ENCODE measurements at places on chromosomes 13 and 19.

DNA sequence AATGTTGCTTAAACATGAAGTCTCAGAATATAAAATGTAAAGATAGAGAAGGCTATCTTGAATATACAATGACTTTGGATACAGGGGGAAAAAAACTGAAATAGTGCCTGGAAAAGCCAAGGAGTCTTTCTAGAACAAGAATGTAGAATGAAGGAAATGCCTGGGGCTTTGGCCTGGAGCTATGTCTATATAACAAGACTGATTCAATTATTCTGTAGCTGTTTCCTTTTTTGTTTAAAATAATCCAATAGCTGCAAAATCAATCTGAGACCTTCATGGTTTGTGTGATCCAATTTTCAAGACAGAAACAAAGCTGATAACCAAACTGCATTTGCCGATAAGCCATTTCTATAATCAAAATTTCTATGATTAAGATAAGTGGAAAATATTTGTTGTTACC is 530.9 kb upstream of the NBEA start:
- no peak for DNase-seq

- no peak for DNase-seq
Observed at GRCh38 chr19:36113894-36114720, 568 bp downstream of the POLR2I start.

DNA sequence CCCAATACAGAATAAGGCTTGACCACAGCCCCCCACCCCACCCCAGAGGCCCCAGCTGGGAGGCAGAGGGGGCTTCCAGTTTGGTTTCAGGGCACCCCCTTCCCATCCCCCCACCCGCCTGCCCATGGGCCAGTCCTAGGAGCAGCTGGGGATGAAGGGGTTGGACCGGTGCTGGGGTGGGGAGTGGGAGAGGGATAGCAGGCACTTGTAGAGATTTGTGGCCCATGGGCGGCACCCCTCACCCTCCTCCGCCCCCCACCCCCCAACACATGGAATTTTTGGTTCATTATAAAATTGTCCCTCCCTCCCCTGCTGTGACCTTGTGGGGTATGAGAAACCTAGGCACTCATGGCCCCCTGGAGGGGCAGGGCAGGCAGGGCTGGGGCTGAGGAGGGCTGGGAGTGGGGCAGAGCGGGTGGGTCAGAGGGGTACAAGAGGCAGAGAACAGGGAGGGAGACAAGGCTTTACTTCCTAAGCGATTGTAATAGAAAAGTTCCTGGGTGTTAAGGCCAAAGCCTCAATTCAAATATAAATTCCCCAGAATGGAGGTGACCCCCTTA is 5.3 kb upstream of the GSK3A start:
- no peak for DNase-seq

DNA sequence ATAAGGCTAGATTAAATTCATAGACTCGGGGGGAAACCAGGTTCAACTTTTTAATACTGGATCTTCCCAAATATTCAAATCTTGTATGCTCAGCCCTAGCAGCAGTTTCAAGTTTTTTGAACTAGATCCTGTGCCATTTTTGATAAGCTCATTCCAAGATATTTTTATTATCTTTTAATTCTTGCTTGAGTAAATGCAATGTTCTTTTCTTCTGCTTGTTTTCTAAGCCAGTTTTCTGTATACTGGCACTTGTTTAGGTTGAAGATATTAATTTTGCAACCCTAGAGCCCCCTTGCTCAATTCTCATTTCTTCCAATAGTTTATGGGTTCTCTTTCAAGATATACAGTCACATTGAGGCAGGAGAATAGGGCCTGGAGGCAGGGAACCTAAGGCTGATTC is 13.1 kb upstream of the PNMA8C start:
- DNase-seq, result no peak

DNA sequence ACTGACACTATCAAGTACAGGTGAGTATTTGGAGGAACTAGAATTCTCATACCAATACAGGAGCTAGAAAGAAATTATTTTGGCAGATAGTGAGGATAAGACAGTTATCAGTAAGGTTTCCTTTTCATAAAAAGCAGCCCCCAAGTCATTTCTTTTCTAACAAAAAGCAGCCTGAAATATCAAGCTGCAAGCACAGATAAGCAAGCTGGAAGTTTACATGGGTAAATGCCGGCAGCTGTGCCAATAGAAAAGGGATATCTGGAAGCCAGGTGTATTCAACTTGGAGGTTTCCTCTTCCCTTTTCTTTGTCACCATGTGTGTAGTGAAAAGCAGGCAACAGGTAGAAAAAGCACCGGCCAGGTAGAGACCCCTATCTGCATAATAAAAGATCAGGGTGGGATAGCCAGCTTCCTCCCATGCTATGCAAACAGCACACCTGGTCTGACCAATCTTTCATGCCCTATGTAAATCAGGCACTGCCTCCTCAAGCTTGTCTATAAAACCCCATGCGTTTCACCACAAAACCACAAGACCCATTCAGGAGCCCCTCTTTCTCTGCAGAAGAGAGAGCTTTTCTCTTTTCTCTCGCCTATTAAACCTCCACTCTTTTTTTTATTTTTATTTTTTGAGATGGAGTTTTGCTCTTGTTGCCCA is 22.9 kb downstream of the CYP4F2 start:
- DNase-seq, result no peak

GRCh38 chr13:99463646-99464397 is 37.5 kb upstream of the TM9SF2 start:
- DNase-seq, result no peak

DNA sequence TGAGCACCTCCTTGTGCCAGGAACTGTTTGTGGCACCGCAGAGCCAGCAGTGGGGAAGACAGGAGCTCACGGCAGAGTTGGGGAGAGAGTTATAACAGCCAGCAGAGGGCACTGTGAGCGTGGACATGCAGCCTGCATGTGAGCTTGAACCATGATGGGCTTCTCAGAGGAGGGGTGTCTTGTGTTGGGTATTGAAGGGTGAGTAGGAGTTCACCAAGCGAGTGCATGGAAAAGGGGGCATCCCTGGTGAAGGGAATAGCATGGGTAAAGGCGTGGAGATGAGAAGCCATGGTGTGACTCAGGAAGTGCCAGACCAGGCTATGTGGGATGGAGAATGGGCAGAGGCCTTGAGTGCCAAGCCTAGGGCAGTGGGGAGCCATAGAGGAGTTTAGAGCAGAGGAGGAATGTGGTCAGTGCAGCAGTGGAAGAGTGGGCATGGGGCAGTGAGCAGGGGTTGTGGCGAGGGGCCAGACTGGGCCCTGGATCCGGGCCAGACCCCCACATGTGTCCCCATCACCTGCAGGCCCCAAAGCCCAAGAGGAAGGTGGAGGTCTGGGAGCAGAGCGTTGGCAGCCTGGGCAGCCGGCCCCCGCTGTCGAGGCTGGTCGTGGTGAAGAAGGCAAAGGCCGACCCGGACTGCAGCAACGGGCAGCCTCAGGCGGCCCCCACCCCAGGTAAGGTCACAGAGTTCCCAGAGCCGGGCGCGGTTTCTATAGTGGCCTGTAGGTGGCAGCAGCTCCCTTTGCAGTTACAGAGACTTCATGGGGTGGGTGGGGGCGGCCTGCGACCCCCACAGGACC is 11.8 kb upstream of the SHD start:
- DNase-seq, result peak; percentile 50

GRCh38 chr19:41936416-41936850 is 8.2 kb upstream of the ERFL start:
- DNase-seq, result peak; percentile 80

DNA sequence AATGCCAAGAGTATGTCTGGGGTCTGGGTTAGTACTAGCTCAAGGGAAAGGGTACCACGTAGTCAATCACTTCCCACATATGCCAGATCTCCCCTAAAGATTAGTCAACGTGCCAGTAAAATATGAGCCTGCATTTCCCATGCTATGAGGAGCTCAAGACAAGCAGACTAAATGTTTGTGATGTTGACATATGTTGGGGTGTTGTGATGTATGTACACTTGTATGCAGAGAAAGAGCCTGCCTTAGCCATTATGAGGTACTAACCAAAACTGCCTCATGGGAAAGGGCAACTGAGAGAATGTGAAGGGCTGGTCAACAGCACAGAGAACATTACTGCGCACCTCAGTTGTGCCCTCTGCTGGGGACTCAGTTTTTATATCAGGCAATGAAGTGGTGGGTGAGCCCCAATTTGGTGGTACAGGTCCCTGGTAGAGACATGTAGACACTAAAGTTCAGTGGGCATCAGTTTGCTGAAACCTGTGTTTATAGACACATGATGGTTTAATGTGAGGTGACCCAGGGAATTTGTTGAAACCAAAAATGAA is 287.0 kb downstream of the DCT start:
- DNase-seq, result no peak

GRCh38 chr13:41767801-41768200 is 193.1 kb downstream of the VWA8 start:
- DNase-seq, result no peak

DNA sequence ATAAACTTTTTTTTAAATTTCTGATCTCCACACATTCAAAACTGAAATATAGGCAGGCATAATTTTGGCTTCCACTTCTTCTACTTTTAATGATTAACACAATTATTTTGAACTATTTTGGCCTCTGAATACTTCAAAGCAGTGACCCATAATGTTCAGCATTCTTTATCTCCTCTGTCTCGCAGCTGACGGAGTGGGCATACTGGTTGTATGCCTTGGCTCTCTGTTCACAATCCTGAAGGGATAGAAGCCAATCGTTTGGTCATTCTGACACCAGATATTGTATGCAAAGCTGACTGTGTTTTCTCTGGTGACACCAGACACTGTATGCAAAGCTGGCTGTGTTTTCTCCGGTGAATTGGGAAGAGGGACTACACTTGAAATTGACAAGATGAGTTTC is 833.0 kb downstream of the EFNB2 start:
- no peak for DNase-seq

GRCh38 chr13:48486362-48486761 is 46.5 kb downstream of the RCBTB2 start:
- no peak for DNase-seq

GRCh38 chr13:21637296-21637695 is 33.3 kb upstream of the MICU2 start:
- peak; percentile 33 for DNase-seq

DNA sequence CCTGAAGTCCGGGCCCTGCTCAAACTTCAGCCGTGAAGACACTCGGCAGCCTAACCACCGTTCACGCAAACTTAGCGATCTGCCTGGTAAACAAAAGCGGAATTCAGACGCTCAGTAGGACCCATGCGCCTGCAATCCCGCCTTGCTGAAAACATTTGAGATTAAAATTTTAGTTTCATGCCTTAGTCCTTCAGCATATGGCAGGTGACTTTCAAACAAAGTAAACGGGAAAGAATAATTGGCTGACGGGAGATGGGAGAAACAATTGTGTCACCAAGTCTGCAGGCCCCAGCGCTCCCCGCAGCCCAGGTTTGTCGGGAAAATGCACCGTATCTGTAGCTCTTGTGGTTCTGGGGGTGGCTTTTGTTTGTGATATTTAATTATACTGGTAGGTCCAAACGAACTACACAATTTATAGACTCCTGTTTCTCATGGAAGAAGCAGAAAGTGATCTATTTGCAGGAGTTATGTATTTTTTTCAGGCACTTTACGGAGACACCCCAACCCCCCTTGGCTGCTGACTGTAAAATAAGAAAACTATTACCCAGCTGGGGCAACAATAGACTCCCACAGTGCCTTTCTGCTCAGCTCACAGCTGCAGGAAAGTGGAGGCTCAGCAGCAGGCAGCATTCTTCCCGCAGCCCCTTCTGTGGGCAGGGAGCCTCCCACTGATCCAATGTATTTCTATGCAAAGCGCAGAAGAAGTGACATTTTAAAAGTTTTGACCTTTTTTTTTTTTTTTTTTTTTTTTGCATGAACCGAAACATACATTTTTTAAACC is 94.8 kb downstream of the SOX1 start:
- no peak for DNase-seq

DNA sequence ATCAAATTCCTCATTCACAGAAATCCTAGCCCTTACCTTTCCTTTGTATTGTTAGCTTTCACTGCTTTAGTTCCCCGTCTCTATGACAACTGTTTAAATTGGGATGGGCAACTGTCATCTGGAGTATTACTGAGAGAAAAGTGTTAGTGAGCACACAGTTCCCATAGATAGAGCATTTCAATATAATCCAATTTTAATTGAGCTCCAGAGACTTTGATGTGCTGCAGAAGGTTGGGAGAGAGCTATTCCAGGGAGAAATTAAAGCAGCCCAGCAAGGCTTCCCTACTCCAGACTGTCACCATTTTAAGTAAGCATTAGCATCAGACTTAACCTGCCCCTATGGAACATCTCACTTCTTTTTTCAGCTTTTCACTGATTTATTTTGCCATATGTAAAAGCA is 55.0 kb upstream of the MAB21L1 start:
- DNase-seq, result no peak

GRCh38 chr13:76942363-76942762 is 5.9 kb upstream of the ACOD1 start:
- no peak for DNase-seq

DNA sequence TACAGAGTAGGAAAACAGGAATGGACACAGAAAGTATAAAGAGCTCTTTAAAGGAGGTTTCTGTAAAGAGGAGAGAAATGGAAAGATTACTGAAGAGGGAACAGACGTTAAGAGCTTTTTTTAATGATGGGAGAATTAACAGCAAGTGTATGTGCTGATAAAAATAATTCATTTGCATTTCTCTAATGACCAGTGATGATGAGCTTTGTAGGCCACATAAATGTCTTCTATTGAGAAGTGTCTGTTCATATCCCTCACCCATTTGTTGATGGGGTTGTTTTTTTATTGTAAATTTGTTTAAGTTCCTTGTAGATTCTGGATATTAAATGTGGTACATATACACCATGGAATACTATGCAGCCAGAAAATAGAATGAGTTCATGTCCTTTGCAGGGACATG is 40.0 kb downstream of the MYO16 start:
- no peak for DNase-seq

DNA sequence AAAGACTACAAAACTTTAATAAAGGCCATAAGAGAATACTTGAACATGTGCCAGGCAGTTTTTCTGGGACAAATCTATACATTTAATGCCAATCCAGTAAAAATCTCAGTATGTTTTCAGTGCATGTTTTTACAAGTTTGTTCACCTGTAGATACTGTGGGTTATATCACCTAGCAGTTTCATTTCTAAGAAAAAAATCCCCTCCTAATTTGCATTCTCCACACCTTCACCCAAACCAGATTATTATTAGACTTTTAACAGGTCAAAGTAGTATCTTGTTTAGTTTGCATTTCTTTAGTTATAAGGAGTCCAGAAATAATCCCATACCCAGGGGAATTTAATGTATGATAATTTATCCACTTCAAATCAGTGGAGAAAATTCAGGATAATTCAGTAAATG is 17.0 kb upstream of the LPAR6 start:
- DNase-seq, result no peak

DNA sequence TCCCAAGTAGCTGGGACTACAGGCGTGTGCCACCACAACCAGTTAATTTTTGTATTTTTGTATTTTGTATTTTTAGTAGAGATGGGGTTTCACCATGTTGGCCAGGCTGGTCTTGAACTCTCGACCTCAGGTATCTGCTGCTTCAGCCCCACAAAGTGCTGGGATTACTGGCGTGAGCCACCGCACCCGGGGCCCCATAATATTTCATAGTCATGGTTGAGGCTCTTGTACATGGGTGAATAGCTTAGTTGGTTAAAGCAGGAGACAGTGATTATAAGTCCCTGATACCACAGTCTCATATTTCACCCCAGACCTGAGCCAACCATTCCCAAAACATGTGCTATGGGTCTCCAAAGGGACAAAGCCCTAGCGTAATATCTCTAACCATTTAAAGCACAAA is 26.1 kb downstream of the MBNL2 start:
- no peak for DNase-seq

Data from CD4-positive, alpha-beta T cell treated with Interleukin-2 at 100 ng/mL for 4 hours (primary cell).